ENCODE measurements at places on chromosomes 7 and 10. TPM values are rescaled to one million over a fixed set of nuclear protein-coding genes. Genes with fewer than 3 reads are reported as not detected.

STRA8 gene
- total RNA-seq = not detected

ATOH7 gene
- total RNA-seq = not detected

NCF1 gene
- 4.2 TPM for total RNA-seq

GIMAP2 gene
- 58.8 TPM for total RNA-seq

CALCR gene
- not detected for total RNA-seq

ZNF736 gene
- 23.4 TPM for total RNA-seq

SEMA3E gene
- not detected for total RNA-seq

PSMG3 gene
- 21.0 TPM for total RNA-seq

TMEM229A gene
- not detected for total RNA-seq

PNLIPRP3 gene
- not detected for total RNA-seq

MYL10 gene
- not detected for total RNA-seq
